ENCODE measurements at places on chromosomes 6 and 20. TPM values are rescaled to one million over a fixed set of nuclear protein-coding genes. Genes with fewer than 3 reads are reported as not detected.

Gene HLA-DPA1
- total RNA-seq = 28.8 TPM

DNA sequence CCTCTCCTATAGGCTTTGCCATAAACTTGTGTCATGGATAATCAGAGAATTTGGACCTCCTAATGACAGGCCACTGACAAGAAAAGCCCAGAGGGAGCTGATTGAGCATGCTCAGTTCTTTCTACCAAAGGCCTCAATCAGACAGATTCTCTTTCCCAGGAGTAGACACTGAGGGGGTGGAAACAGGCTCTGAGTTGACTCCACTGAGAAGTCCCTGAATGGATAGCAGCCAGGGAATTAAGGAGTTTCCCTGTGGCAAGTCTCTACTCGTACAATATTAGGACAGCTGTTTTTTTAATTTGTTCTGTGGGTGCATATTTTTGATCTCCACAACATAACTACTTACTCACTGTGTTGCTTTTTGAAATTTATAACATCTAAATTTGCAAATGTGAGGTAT is 63.3 kb downstream of the SLC16A10 start:
- no peak for DNase-seq

Gene TRIM40
- total RNA-seq = not detected

DNA sequence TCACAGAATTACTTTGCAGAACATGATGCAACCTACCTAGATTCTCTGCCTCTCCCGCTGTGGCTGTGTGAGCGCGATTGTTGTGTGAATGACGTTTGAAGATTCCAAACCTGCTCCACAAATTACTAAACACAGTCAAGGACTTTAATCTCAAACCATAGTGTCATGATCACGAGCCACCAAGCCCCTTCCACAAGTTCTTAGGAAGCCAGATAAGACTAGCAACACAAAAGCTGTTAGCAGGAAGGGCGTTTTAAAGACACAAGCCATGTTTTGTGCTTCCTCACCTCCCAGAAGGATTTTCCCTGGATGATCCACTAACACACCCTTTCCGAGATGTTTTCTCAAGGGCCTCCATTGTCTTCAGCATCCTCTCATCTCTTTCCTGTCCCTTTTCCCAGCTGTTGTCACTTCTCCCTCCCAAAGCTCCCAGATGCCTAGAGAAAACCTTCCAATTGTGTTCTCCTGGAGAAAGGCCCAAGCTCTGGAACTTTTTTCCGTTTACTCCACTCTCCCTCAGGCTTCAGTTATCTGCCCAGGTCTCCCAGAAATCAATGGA is 12.8 kb downstream of the OPN5 start:
- no peak for DNase-seq

Gene NEDD9
- total RNA-seq = 28.1 TPM

GRCh38 chr6:139659196-139659595 is 284.7 kb upstream of the CITED2 start:
- no peak for DNase-seq

- DNase-seq = no peak
These were observed 175.2 kb upstream of the CITED2 start for GRCh38 chr6:139549561-139550070.

DNA sequence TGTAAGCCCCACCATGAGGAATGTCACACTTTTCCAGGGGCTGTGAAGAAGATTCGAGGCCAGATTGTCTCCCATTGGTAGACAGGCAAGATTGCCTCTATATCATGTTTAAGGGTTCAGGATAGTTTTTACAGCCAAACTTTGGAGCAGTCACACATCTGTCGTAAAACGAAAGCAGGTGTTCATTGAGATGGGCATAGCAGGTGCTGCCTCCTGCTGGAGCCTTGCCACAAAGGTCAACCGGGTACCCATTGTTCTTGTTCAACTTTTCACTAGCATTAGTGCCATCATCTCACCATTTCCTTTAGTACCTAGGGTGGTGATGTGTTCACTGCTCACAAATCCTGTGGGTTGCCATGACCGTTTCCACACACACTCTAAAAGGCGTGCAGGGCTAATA is 198.3 kb downstream of the HTR1B start:
- DNase-seq = no peak

DNA sequence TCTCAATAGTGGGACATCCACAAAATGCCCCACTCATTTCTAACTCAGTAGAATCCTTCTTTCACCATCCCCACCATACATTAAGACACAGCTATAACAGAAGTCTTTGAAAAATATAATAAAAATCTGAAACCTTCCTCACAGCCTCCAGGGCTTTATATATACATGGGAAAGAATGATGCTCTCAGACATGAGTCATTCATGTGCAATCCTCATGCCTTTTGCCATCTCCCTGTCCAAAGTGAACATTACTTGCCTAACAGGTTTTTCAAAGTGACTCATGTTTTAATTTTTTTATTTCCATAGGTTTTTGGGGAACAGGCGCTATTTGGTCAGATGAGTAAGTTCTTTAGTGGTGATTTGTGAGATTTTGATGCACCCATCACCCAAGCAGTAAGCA is 162.7 kb downstream of the RALGAPA2 start:
- no peak for DNase-seq

GRCh38 chr6:1313767-1314503 is 2.0 kb downstream of the FOXQ1 start:
- no peak for DNase-seq

DNA sequence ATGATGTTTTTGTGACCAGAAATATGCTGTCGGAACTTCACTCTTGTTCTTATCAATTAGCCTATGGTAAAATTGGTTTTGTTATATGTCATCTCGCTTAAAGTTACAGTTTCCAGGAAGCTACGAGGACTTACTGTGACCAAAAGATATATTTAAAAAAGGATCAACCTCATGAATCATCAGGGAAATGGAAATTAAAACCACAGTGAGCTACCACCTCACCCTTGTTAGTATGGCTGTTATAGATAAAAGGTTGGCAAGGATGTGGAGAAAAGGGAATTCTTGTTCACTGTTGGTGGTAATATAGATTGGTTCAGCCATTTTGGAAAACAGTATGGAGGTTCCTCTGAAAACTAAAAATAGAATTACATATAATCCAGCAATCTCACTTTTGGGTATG is 14.3 kb upstream of the INSM1 start:
- no peak for DNase-seq
